ENCODE measurements at places on chromosomes 4 and X. TPM values are rescaled to one million over a fixed set of nuclear protein-coding genes. Genes with fewer than 3 reads are reported as not detected.

GRCh38 chr4:13541720-13542576, 2.4 kb downstream of the NKX3-2 start:
- peak; percentile 88 for DNase-seq

DNA sequence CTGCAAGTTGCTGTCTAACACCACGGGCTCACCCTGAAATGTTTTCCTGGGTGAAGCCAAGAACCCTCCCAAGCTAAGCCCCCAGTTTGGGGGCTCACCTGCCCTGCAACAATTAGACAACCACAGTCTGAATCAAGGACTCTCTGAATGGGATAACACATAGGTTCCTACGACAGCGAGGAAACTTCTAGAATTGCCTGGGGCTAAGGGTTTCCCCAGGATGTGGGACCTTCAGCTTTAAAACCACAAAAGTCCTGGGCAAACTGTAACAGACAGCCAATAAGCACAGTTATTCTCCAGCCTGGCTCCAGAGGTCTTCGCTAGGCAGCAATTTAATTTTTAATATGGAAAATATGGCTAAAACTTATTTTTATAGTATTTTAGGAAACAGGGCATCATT, 162.6 kb downstream of the PRKX start:
- no peak for DNase-seq

- DNase-seq: peak; percentile 60
Measured at GRCh38 chr4:813900-814299, 12.0 kb downstream of the CPLX1 start.

- peak; percentile 28 for DNase-seq
Measured at GRCh38 chr4:174204164-174204831, 79.2 kb downstream of the FBXO8 start.

GRCh38 chrX:113514906-113515305, 674.3 kb upstream of the AMOT start:
- DNase-seq: peak; percentile 3

DNA sequence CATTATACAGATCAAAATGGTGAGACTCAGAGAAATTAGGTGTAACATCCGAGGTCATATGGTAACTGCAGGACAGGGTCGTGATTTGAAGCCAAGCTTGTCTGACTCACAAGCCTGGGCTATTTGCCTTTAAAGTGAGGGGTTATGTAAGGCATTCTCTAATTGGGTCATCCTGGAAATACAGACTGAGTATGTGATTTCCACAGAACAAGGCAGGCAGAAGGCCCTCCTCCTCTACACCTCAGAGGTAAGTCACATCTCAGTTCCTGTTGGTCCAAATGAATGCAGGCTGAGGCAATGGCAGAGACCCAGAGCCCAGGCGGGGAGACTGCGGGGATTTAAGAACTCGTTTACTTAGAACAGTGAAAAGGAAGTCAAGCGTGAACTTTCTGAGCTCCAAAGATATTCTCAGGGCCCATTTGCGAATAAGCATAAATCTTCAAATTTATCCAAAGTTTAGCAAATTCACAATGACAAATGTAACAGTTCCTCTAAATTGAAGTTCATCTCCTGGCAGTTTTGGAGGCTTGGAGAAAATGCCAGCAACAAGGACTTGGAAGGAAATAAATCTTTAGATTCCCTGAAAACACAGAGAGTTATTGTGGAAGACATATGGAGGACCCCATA, 153.3 kb downstream of the LDB2 start:
- no peak for DNase-seq

GRCh38 chr4:77127837-77128621, 29.0 kb upstream of the CCNG2 start:
- DNase-seq: no peak

- DNase-seq: no peak
Measured at GRCh38 chr4:113641025-113641431, 120.5 kb downstream of the CAMK2D start.

DNA sequence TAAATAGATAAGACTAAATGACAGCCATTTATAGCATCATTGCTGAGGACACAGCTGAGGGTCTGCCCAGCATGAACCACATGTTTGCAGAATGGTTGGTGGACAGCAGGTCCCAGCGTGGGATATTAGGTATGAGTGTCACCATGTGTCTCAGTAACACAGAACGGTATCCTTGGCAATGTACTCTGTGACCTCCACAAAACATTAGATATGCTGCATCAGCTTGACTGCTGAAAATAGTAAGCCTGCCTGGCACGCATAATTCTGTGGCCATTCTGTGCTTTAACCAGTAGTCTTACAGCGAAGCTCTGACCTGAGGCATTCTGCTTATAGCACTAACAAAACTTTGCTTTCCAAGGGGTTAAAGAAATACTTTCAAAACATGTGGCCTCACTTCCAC, 32.0 kb downstream of the LIMCH1 start:
- no peak for DNase-seq

- no peak for DNase-seq
Measured at GRCh38 chrX:9651737-9652136, 113.9 kb downstream of the GPR143 start.

GRCh38 chrX:134679644-134680043, 21.4 kb upstream of the PLAC1 start:
- no peak for DNase-seq

- no peak for DNase-seq
Measured at GRCh38 chr4:174332741-174333493, 49.2 kb downstream of the CEP44 start.

- no peak for DNase-seq
Measured at GRCh38 chr4:141511055-141511454, 125.3 kb upstream of the IL15 start.

- DNase-seq: no peak
Measured at GRCh38 chr4:169253113-169253671, 17.6 kb downstream of the SH3RF1 start.

DNA sequence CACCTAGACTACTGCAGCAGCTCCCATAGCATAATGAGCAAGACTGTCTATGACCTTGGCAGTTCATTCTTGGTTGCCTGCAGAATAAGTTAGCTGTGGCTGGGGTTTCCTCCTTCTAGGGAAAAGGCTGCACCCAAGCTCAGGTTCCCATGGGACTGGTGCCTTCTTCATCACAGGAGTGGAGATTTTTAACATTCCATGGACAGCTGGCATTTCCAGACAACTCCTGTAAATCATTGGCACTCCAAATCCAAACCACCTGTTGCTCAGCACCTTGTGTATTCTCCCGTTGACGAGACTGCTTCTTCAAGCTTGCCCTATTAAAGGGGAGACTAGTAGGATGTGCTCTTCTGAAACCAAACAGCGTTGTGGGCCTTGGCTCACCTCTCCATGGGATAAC, 7.8 kb upstream of the NUP54 start:
- no peak for DNase-seq

The FHDC1 gene
- total RNA-seq: 21.6 TPM

The PABPC4L gene
- total RNA-seq: 4.6 TPM

The ADGRG2 gene
- 10.8 TPM for total RNA-seq

The PITX2 gene
- total RNA-seq: 0.35 TPM

The CSN3 gene
- total RNA-seq: not detected

The PSAPL1 gene
- not detected for total RNA-seq

Measured in GM23338 (cell line).